Smooth muscle cell of the brain vasculature (primary cell): ENCODE measurements at places on chromosomes 5 and 9.

DNA sequence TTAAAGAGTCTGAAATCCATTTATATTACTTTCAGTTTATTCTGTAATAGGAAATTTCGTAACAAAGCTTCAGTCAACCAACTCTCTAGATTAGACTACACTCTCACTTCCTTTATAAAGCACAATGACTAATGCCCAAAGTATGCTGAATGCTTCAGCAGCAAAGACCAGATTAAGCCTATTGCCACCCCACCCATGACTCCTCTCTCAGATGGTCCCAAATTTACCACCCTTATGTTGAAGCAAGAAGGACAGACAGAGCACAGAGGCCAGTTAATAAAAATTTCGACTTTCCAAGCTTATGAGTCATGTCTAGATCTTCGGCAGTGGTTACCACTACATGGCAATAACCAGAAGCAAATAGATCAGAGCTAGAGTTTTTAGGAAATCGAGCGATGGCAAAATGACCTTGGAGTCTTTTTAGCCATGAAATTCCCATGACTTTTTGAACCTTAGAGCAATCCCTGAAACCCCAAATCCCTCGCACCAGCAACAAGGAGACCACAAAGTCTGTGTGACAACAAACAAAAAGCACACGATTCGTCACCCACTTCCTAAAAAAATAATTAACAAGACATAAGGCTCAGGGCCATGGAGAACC is 287.8 kb upstream of the RASA1 start:
- no peak for DNase-seq

- DNase-seq: no peak
Measured at GRCh38 chr5:150410524-150411244, 2.0 kb downstream of the CD74 start.

GRCh38 chr5:150609843-150610584 is 30.4 kb upstream of the SYNPO start:
- no peak for DNase-seq

- no peak for DNase-seq
Measured at GRCh38 chr9:111752455-111752854, 42.3 kb downstream of the SHOC1 start.

DNA sequence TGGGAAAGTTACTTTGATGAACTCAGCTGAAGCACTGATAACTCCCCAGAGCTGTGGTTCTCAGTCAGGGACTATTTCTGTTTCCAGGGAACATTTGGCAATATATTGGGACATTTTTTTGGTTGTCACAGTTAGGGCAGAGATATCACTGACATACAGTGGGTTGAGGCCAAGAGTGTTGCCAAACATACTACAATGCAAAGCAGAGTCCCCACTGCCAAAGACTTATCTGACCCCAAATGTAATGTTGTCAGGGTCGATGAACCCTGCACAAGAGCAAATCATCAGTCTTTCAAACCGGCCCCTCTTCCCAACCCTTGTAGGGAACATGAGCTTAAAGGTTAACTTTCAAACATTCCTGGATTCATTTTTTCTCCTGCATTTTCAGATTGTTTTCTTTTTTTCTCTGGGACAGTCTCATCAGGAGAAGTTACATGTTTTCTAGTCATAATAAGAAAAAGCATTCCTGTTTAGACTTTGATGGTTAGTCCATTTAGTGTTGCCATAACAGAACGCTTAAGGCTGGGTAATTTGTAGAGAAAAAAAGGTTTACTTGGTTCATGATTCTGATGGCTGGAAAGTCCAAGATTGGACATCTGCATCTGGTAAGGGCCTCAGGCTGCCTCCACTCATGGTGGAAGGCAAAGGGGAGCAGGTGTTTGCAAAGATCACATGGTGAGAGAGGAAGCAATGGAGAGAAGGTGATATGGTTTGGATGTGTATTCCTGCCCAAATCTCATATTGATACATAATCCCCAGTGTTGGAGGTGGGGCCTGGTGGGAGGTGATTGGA is 18.8 kb upstream of the SUB1 start:
- no peak for DNase-seq

- DNase-seq: peak; percentile 13
Measured at GRCh38 chr9:113808391-113809358, 67.4 kb upstream of the ZNF618 start.

DNA sequence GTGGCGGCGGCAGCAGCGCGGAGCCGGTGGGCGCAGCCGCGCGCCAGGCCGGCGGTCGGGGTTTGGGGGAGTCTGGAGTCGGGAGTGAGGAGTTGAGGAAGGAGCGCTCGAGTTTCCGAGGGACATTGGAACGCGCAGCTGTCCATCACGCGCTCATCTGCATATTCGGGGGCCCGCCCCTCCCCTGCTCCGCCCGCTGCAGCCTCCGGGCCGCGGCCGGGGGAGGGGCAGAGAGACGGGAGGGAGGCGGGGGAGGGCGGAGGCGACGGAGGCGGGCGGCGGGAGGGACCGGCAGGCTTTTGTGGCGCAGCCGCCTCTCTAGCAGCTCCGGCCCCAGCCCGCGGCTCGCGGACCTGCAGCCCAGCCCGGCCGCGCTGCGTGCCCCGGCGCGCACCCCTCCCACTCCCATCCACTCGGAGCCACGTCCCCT is at the start of gene IRX2:
Gene IRX2 (minus strand): TSS at position 86 of the 430 bp plus-strand sequence. CDS start 264 bp downstream, outside the sequence.
- no peak for DNase-seq

GRCh38 chr5:32207355-32207634 is 33.2 kb upstream of the GOLPH3 start:
- no peak for DNase-seq

GRCh38 chr5:157714596-157714864 is 16.7 kb upstream of the THG1L start:
- no peak for DNase-seq

- no peak for DNase-seq
Measured at GRCh38 chr9:99078717-99079116, 26.2 kb upstream of the TGFBR1 start.

- DNase-seq: no peak
Measured at GRCh38 chr9:107888773-107889227, 399.2 kb upstream of the KLF4 start.

DNA sequence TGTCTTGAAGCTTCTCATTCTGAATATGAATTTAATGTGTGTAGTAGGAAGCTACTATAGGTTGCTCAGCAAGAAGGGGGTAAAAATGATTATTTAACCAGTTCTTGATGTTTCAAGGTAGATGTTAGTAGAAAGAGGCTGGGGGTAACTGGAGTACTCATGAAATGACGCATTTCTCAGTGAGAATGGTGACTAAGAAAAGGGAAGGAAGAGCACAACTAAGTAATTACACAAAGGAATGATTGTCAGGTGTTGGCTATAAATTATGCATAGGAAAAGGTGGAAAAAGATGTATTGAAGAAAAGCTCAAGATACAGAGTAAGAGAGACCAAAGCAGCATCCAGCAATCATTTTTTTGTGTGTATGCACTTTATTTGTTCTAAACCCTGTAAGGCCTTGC is 1.4 kb upstream of the PSIP1 start:
- DNase-seq: no peak

GRCh38 chr9:113538131-113538530 is 74.6 kb downstream of the RGS3 start:
- DNase-seq: no peak

DNA sequence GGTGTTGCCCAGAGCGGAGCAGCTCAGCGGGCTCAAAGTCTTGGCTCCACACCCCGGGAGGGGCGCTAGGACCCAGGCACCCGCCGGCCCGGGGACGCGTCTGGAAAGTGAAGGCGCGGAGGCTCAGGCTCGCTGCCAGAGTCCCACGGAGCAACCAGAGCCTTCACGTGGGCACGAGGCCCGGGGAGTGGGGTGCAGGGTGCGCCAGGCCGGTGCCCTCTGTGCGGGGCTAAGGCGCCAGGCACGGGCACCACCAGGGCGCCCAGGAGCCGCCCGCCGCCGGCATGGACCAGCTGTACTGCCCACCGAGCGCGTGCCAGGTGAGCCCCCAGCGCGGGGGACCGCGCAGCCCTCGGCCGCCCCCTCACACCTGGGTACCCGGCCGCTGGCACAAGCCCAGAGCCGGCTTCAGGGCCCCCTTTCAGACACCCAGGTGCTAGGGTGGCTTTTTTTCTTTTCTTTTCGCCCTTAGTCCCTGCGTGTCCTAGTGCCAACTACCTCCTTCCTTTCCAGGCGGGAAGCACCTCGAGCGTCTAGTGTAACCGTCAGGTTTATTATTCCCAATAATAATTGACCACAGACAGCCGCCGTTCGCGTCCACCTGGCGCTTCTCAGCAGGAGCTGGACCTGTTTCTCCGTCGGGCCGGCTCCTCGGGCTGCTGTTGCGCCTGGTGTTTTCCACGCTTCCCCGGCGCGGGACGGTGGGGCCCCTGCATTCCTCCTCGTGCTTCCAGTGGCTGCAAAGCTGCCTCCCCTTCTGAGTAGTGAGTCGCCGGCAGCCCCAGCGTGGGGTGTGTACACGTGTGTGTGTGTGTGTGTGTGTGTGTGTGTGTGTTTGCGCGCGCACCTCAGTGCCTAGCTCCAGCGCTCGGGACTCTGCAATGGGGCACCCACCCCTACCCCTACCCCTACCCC is 30.1 kb upstream of the PDE8B start:
- no peak for DNase-seq

DNA sequence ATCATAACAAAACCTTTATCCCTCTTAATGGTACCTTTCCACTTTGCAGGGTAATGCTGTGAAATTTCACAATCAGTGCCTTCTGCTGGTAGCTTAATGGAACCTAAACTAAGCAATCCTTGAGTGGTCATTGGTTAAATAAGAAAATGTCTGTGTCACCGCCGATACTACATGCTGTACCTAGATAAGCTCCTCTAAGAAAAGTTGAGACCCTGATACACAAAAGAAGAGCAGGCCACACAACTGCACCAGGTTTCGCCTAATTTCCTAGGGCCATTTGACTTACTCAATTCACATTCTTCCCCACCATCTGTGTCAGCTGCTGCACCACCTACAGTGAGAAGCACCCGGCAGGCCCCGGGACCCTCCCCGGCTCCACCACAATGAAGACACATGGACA is 9.0 kb upstream of the EDF1 start:
- no peak for DNase-seq

DNA sequence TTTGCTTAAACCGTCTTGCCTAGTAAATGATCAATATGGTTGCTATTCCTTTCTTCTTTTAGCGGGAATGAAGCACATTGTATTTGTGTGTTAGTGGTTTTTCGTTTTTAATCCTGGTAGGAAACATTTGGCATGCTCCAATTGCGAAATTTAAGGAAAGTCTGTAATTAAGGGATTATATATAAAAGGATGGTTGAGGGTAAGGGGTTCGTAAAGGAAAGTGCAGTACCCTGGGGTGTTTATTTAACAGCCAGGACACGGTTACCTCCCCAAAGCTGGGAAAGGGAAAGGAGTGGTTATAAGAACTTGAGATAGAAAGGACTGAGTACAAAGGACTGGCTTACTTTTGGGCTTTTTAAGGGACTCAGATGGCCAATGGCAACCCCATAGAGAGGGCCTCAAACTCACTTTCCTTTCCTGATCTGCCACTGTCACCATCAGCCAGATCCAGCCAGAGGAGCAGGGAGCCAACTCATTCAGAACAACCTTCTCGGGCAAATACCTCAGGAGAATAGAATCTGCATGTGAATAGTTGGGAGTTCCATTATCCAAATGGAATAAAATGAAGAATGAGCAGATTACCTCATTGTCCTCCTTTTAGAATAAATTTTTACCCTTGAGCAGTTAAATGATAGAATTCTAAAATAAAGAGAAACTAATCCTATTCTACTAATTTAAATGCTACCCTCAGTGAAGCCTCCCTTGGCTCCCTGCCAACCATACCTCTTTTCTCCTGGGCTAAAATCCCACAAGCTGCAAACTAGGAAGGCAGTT is 117.7 kb downstream of the SNCAIP start:
- no peak for DNase-seq

GRCh38 chr9:27118916-27119315 is 9.9 kb downstream of the TEK start:
- no peak for DNase-seq

DNA sequence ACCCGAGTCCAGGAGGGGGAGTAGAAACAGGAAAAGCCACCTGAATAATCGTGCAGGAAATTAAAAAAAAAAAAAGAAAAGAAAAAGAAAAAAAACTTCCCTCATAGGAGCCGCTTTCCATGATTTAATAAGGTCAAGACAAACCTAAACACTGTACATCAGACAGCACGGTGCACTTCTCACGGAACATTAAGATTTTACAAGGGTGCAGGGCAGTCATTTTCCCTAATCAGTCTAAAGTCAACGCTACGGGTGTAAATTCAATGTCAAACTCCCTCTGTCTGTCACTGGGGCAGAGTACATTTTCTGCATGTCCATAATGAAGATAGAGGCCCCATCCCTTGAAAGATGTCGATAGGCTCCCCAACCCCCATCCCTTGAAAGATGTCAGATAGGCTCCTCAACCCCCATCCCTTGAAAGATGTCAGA is 139.7 kb downstream of the TSSK1B start:
- no peak for DNase-seq

GRCh38 chr5:17860660-17861315 is 226.5 kb downstream of the TAF11L14 start:
- DNase-seq: no peak
